ENCODE measurements at places on chromosomes 3 and 15.
A peak's percentile ranks its signal among the peaks of the same experiment; 100 is the strongest.

DNA sequence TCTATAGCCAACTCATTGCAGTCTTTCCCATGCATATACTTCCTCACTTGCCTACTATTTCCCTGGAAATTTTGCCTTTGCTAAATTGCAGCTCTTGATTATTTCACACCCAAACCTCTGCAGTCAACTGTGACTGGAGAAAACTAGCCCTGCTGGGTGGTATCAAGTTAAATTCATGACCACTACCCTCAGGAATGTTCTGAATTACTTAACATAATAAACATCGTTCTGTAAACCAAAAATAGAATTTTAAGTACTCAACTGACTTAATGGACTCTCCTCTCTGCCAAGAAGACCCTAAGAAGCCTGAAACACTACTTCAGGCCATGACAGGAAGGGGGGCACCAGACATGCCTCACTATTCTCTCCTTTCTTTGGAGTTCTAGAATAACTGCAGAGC is 1278.0 kb upstream of the GBE1 start:
- DNase-seq: no peak

- no peak for DNase-seq
Observed at GRCh38 chr3:73056014-73056844, 5.2 kb upstream of the EBLN2 start.

DNA sequence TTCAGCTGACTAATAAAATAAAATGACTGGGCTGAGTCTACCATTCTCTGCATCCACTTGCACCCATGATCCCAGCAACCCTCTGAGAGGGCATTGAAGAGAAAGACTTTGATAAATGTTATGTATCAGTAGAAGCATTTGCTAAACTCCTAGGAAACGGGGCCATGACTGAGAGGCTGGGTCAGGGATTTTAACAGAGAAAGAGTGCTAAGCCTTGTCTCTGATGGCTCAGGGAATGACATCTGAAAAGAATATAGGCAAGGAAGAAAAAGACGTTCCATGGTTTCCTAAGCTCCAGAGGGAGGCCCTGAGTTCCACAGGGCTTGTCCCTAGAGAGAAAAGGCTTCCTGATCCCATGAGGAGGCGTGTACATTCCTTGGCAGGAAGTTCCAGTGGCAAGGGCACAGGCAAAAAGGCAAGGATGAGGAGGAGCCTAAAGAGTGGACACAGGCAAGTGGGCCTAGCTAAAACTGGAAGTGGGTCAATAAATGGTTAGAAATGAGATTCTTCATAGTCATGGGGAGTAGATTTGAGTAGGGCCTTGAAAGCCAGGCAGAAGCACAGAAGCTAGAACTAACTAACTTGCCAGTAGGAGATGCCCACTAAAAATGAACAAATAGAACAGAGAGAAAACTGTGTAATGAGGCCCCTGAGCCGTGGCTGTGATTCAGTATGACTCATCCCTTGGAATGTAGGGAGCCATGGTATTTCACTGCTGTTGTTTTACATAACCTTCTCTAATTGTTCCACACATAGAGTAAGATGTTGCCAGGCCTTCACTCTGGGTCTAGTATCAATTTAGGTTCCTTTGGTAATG is 44.9 kb upstream of the MANF start:
- DNase-seq: no peak

- DNase-seq: no peak
Observed at GRCh38 chr3:43796041-43796596, 105.4 kb downstream of the ABHD5 start.

DNA sequence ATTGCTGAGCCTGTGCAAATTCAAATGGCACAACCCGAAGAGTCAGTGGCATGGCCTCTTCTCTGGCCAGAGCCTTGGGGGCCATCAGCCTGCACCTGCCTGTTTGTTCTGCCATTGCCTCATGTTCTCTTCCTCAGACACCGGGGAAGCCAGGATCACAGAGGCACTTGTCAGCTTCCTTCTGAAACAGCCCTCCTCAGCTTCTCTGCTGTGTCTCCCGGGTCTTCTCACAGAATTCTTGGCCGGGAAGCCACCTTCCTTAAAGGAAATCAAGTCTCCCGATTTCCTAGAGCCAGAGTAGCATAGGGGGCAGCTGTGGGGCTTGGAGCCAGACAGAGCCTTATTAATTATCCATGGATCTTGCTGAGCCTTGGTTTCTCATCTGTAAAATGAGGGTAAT is 47.4 kb upstream of the CGNL1 start:
- DNase-seq: no peak

DNA sequence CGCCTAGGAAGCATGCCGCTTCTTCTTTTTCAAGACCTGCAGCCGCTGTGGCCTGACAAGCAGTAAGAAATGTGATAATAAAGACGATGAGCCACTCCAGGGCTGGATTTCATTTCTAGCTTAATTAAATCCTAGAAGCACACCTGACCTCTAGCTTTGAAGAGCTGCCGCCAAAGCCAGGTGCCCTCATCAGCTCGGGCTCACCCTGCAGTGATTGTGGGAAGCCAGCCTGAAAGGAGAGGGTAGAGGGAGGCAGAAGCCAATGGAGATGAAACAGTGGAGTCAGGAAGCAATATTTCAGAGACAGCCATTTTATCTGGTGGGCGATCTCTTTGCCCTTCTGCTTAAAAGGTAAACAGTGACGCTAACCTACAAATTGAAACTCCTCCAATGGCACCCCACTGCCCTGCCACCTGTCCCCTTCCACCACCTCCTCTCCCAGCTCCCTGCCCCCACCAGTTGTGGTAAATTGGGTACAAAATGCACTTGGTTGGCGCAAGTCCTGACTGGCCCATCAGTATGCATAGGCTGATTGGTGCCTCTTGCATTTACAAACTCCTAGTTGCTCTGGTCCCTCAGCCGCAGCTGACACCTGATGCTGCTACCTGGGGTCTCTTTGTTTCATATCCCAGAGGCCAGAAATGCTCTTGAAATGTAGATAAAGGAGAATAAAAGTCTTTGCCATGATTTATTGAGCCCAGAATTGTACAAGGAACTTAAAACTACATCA is 385.3 kb downstream of the PDCD6IP start:
- peak; percentile 53 for DNase-seq

DNA sequence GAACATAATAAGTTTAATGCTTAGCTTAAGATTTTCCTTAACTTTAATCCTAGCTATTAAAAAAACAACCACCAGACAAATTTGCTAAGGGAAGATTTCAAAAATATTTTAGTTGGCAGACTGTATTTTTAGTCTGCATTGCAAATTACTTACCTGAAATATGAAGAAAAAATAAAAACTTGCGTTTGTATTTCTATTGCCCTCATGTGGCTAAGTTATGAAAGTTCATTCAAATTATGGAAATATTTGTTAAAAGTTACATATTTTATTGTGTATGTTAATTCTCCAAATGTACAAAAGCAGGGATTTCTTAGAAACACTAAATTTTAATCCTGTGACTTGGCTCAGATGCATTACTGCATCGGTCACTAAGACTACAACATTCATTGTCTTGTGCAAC is 15.0 kb downstream of the GTF2A2 start:
- DNase-seq: no peak

DNA sequence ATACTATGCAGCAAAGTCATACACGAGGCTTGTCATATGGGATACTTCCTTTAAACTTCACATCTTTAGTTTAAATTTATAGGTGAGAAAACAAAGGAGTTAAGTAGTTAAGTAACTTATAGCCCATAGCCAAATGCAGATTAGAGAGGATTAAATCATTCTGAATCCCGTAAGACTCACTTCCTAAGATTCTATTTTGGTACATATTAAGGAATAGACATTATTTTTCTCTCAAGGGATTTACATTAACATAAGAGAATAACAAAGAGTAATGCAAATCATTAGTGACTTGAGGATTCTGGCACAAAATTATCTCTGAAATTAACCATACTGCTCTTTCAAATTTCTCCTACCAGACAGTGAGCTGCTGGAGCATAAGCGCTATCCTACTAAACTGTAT is 747.4 kb upstream of the ARPP21 start:
- no peak for DNase-seq

DNA sequence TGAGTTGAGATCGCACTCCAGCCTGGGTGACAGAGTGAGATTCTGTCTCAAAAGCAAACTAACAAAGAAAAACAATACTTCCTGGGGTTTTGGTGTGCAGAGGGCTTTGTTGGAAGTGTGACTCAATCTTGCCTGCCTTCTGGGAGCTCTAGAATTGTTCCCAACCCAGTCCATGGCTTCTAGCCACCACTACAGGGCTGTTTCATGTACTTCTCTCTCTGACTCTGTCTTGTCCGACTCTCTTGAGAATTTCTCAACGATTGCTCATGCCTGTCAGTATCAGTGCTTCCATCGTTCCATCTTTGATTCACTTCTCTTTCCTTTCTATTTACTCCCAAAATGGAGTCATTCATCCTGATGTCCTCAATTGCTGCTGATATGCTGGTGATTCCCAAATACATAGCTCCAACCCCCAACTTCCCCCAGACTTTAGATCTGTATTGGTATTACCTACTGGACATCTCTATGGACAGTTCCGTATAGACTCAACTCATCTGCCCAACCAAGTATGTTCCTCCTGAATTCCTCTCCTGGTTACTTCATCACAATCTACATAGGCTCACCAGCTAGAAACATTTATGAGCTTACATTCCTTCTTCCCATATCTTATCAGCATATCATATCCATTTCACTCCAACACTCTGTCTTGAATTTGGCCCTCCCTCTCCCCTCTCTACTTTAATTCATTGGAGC is 1.8 kb upstream of the AP2M1 start:
- no peak for DNase-seq

DNA sequence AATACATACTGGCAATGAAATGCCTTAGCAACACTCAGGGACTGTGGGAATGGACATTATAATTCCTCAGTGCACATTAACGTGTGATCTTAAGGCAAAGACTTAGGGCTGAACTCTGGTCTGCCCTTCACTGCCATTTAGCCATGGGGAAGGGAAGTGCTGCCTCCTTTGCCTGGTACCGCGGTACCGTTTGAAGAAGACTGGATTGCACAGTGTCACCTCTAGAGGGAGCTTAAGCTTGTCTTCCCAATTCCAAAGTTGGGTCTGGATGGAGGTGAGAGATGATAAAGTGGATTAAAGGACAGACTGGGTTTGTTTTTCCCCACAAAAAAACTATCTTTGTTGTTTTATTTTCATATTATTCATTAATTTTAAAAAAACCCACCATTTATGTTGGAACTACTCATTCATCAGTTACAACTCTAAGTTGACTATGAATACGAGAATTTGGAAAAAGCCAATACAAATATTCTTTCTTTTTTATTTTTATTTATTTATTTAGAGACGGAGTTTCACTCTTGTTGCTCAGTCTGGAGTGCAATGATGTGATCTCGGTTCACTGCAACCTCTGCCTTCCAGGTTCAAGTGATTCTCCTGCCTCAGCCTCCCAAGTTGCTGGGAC is 60.0 kb upstream of the SYN2 start:
- peak; percentile 30 for DNase-seq

DNA sequence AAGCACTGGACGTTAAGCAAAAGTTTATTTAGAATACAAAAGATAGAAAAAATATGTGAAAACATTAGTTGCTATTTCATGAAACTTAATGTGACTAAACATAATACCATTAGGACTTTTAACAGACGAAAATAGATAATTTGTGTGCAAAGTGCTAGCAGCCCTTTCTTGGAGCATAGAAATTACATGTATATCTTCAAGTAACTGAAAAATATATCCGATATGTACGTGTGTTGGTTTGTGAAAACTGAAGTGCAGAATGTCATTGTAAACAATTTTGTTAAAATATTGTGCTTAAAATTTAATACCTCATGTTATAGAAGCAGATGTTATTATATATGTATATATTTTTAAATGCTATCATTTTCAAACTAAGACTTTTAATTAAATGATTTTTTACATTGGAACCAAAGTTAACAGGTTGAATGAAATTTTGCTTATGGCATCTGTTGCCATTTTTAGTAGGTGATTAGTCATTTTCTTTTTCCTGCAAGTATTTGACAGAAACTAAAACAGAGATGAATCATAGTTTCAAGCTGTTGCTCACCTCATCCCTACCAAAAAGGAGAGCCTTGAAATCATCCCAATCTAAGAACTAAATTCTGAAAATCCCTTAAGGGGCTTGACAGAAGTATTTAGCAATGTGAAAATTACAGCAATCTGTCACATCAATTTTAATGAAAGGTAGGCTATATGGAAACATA is 334.8 kb downstream of the NAALADL2 start:
- DNase-seq: no peak

- DNase-seq: no peak
Observed at GRCh38 chr3:155088706-155089345, 8.7 kb downstream of the MME start.

DNA sequence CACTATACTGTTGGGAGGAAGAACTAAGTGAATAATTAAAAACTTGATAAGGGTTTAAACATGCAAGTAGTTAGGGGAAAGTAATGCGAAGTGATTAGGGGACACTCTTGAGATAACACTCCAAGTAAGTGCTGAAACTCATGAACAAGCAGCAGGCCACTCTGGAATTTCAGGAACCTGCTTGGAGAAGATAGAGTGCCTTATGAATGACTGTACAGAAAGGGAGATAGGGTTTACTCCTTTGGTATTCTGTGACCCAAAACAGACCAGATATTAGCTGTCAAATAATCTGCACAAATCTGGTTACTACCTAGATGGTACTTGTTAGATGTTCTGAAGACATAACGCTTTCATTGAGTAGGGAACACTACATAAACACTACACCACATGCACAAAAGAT is 85.6 kb downstream of the FRMD4B start:
- DNase-seq: no peak
